HFFc6 (cell line): ENCODE measurements at places on chromosomes 5 and 9.

GRCh38 chr5:54296386-54296785 is 14.0 kb downstream of the ARL15 start:
- DNase-seq: no peak

- DNase-seq: no peak
Observed at GRCh38 chr5:53507013-53507412, 26.6 kb downstream of the FST start.

GRCh38 chr5:150645070-150645700 is 4.7 kb downstream of the SYNPO start:
- peak; percentile 83 for DNase-seq

GRCh38 chr9:16715404-16715803 is 155.1 kb downstream of the BNC2 start:
- DNase-seq: no peak

GRCh38 chr9:5843794-5844471 is 11.0 kb upstream of the ERMP1 start:
- peak; percentile 29 for DNase-seq

DNA sequence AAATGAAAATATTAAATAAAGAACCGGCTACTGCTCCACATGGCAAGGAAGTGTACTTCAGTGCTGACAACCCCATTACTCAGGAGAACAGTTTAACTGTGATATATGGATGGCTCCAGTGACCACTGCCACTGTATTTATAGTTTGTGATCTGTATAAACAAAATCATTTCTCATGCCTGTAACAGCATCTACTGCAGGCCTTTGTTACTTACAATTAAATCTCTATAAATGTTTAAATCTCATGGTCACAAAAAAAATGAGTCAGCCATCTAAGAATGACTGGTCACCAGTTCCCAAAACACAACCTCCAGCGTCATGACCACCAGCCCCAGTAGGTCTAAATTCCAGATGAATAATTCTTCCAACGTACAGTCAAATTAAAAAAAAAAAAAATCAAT is 24.6 kb downstream of the SERINC5 start:
- DNase-seq: peak; percentile 83

DNA sequence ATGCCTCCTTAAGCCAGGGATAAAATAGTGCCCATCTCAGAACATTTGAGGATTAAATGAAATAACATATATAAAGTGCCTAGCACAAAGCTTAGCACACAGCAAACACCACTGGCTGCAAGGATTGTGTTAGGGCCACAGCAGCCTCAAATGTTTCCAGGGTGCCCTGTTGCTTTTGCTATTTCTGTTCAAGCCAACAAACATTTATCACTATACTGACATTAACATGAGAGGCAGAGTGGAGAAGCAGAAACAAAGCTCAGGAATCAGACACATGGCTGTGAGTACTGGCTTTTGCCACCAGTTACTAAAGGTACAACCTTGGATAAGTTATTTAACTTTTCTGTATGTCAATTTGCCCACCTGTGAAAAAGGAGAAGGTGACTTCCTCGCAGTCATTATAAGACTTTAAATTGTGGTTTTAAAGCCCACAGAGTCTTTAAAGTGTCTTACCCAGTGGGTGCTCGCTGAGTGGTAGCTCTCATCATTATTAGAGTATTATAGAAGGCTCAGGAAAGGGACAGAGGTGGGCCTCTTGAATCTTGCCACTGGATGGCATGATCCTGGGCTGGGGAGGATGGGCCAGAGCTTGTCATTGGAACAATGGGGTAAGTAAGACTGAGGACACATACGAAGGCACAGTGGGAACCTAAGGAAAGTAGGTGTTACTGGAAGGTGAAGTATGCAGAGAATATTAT is 98.2 kb downstream of the MARCHF3 start:
- no peak for DNase-seq

GRCh38 chr9:124285903-124286291 is 28.1 kb downstream of the NEK6 start:
- peak; percentile 94 for DNase-seq

- no peak for DNase-seq
Observed at GRCh38 chr5:150108711-150109514, 22.6 kb upstream of the CSF1R start.

DNA sequence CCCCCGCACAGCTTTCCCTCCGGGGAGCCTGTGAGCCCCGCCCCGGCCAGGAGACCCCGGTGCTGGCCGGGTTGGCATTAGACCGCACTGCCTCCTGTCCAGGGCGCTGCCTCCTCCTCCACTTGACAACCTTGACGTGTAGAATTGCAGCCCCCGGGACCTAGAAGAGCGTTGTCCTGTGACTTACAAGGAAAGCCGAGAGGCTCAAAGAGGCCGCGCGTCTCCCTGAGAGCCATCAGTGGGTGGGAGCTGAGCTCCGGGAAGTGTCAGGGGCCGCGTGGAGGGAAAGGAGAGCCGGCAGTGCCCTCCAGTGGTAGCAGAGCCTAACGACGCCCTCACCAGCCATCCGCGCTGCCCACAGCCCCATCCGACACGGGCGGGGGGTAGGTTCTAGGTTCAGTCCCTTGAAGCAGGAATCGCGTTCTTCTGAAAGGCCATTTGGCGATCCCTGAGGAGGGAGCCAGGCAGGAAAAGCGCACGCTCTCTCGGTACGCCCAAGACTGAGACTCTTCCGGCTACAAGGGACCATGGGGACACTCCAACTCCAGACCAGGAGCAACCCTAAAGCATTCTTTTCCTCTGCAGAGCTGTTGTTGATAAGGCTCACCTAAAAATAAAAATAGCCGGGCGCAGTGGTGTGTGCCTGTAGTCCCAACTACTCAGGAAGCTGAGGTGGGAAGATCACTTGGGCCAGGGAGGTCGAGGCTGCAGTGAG is 40.6 kb upstream of the SAP30L start:
- DNase-seq: peak; percentile 59

- DNase-seq: peak; percentile 20
Observed at GRCh38 chr5:53779541-53779981, 219.1 kb downstream of the NDUFS4 start.

DNA sequence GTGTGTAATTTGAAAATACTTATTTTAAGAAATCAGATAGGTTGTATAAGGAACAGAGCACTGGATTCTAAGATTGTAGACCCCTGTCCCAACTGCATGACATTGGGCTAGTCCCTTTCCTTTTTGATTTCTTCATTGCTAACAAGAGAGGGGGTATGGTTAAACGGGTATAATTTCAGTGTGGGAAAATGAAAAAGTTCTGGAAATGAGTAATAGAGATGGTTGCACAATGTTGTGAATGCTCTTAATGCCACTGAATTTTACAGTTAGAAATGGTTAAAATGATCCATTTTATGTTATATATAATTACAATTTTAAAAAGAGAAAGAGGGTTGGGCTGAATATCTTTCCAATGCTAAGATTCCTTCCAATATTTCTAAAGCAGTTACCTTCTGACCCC is 103.3 kb upstream of the LHFPL2 start:
- no peak for DNase-seq

- DNase-seq: no peak
Observed at GRCh38 chr9:134575901-134576176, 65.8 kb upstream of the COL5A1 start.

DNA sequence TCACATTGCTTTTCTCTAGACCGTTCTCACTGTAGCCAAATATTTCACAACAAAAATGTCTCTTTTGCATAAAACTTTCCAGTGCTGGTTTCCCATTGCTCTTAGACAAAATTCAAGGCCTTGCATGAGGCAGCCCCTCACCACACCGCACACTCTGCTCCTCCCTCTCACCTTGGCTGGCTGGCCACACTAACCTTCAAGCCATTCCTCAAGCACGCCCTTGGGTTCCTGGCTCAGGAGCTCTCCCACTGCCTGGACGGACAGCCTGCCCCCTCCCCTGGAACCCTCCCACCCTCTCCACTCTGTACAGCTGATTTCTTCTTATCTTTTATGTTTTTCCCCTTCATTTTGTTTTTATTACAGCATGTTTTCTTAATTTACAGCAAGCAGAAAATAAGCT is 83.2 kb downstream of the PDZD2 start:
- no peak for DNase-seq

- DNase-seq: no peak
Observed at GRCh38 chr9:133429641-133430161, 7.5 kb downstream of the ADAMTS13 start.

GRCh38 chr5:97127727-97128126 is 14.7 kb downstream of the LIX1 start:
- DNase-seq: no peak

DNA sequence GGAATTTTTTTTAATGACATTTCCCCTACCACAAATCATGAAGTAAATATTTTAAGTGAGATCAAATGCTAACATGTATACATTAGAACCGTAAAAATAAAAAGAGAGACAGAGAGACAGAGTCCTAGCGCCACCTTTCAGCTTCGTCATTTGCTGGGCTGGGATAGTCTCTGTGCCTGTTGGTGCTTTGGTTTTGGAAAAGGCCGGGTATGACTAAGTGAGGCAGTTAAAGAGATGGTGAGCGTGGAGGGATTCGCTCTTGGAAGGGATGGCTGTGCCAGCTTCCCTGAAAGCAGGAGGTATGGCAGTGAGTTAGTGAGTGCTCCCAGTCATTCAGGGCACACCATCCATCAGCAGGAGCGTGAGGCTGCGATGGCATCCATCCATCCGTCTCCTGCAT is 729.6 kb upstream of the WWC1 start:
- no peak for DNase-seq

- no peak for DNase-seq
Observed at GRCh38 chr5:173246135-173246495, 11.1 kb upstream of the NKX2-5 start.

DNA sequence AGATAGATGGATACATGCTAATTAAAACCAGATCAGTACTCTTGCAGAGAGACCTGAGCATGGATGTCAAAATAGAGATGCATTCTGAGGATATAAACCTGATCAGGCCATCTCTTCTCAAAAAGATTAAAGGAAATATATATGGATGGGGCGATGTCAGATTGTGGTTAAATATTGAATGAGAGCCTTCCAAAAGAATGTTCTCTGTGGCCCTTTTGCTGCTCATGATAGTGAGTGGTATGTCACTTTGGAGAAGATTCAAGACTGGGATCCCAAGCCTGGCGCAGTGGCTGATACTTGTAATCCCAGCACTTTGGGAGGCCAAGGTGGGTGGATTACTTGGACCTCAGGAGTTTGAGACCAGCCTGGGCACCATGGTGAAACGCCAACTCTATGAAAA is 20.5 kb downstream of the ZNF131 start:
- no peak for DNase-seq

DNA sequence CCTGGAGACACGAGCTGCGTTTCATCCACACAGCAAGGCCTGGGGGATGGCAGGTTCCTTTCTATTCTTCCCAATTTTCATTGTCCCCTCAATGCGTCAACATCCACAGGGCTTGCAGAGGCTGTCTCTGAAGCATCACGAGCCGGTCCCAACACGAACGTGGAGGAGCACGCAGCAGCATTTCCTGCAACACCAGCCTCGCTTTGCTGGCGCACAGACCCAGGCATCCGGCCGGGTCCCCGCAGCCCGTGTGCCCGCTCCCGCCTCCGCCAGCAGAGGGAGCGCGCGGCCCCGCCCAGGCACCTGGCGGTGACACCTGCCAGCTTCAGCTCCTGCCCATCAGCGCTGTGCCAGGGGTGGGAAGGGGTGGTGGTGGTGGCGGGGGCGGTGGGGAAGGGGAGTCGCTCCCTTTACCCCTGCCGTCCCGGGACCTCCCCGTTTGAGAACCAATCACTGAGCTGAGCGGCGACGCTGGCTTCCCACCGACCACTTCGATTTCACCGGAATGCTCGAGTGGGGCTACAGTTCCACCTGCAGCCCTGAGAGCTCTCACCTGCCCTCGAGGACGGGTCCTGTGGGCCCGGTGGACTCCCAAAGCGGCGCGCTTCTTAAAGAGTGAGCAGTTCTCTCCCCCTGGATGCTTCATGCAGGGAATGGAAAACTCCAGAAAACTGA is 464.5 kb downstream of the ICE1 start:
- no peak for DNase-seq

- no peak for DNase-seq
Observed at GRCh38 chr9:14870090-14870489, 40.1 kb downstream of the FREM1 start.

DNA sequence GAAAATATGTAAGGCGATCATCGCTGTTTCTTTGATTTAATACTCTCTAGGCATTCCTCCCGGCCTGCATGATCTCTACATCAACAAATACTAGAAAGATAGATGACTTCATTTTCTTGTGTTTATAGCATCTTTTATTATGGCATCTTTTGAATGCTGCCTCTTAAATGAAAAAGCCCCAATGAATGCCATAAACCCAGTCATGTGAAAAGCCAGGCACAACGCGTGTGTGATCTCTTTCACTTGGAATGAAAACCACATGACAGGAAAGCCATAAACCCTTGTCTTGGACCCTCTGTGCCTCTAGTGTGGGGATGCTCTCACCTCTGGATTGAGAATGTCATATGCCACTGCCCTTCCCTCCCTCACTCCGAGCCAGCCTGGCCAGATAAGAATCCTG is 476.2 kb downstream of the SEMA5A start:
- no peak for DNase-seq

DNA sequence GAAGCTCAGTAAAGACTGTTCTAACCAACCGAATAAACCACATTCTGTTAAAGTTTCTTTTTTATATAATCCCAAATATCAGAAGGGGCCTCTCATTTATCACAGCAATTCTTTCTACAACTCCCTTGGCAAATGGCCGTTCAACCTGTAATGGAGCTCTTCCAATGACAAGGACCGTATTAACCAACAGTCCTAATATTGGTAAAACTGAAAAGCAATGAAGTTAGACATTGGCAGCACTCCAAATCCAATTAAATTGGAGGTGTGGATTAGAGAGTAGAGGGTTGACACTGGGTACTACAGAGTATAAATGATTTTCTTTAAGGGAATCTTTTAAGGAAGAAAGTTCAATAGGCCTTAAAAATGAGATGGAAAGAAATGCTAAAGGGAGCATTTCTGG is 842 bp downstream of the TMED7 start:
- no peak for DNase-seq

- DNase-seq: peak; percentile 24
Observed at GRCh38 chr9:75063556-75064305, 24.2 kb downstream of the NMRK1 start.

DNA sequence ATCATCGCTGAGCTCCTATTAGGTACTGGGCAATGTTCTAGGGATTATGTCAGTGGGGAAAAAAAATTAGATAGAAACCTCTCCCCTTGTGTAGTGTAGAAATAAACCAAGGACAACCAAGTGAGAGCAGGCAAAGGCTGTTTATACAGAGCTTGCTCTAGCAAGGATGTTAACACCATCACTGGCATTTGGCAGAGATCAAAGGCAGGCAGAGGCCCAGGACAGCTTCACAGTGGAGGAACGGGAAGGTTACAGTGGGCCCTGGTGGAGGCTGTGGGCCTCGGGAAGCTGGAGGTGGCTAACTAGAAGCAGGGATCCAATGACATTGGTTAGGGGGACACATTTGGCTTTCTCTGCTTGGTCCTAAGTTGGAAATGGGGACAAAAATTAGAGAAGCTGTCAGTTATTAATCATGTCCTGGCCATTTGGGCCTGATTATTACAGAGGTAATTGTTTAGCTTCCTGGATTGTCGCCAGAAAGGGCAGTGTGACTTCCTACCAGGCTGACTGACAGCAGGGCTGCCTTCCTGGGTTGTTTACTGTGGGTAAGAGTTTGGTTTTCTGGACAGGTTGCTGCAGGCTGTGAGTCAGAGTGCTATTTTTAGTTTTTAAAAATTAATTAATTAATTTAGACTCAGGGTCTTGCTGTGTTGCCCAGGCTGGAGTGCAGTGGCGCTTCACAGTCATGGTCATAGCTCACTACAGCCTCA is 259.3 kb downstream of the ROR2 start:
- no peak for DNase-seq

- DNase-seq: no peak
Observed at GRCh38 chr9:136085815-136086212, 9.3 kb downstream of the NACC2 start.

- no peak for DNase-seq
Observed at GRCh38 chr9:125747765-125748445, 732 bp downstream of the PBX3 start.
